ENCODE measurements at places on chromosomes 5 and 9.

GRCh38 chr9:84947412-84947972 lies 278.0 kb downstream of the NTRK2 start:
- no peak for DNase-seq

DNA sequence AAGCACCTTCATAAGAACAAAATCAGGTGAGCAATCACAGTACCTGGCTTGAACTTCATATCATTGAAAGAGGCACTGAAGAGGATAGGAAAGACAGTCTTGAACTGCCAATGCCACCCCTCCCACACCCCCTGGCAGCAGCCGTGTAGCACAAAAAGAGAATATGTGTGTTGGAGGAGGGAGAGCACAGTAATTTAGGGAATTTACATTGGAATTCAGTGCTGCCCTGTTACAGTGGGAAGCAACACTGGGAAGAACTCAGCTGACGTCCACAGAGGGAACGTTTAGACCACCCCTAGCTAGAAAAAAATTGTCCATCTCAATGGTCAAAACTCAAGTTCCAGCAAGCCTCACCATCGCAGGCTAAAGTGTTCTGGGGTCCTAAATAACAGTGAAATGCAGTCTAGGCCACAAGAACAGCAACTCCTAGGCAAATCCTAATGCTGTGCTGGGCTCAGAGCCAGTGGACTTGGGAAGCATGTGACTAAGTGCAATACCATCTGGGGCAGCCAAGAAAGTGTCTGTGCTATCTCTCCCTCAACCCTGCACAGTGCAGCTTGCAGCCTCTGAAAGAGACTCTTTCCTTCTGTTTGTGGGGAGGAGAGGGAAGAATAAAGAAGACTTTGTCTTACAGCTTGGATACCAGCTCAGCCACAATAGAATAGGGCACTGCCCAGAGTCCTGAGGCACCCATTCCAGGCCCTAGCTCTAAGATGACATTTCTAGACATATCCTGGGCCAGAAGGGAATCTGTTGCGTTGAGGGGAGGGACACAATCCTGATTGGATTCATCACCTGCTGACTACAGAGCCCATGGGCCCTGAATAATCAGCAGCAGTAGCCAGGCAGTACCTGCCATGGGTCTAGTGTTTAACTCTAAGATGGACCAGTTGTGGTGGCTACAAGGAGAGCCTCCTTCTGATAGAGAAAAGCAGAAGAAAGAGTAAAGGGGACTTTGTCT lies 62.1 kb upstream of the VLDLR start:
- no peak for DNase-seq

DNA sequence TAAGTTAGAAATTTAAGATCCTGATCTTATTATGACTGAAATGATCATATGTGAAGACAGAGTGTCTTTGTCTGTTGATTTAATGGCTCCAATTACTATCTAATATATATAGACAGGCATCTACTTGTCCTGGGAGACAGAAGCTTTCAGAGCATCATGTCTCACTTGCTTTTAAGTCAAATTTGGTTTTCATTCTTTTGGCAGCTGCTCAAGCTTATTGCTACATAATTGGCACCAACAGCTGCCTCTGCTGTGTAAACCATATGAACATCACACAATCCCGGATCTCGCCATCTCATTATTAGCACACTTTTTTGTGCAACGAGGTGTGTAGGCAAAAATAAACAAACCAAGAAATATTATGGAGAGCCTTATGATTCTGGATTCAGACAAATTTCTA lies 1717.9 kb downstream of the EFNA5 start:
- DNase-seq, result no peak

- DNase-seq, result peak; percentile 12
These were observed 525 bp upstream of the AK3 start for GRCh38 chr9:4741365-4742089.

DNA sequence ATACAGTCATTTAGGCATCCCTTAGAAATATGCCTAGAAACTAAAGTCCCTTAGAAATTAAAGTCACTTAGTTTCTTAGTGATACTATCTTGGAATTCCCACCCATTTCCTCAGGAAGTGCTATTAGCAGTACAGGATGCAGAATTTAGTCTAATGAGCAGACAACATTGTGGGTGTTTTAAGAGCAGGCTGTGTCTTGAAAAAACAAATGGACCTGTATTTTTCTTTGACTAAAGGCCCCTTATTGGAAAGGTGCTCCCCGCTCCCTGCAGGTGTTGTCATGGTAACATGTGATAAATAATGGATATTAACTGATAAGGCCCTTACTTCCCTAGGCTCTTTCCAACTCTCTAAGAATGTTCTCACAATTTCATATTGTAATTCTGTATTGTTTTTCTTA lies 38.8 kb upstream of the STARD4 start:
- DNase-seq, result no peak

DNA sequence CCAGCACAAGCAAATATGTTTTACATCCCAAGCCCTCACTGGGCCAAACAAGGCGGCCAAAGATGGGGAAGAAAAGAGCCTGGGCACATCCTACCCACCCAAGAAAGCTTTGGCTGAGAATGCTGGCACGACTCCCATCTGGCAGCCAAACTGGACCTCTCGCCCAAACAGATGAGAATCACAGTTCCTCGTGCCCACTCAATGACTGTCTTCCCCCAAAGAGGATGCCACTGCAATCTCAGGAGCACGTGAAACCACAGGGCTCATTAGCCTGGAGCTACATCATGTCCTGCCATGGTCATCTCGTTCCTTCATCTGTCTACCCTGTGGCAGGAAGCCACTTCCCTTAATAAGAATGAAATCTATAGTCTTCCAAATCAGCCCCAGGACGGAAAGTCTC lies 536.8 kb downstream of the BNC2 start:
- DNase-seq, result no peak

- no peak for DNase-seq
These were observed 3.6 kb downstream of the CCNG1 start for GRCh38 chr5:163440954-163441353.

- DNase-seq, result no peak
These were observed 3.9 kb downstream of the EBF1 start for GRCh38 chr5:159095866-159096242.

DNA sequence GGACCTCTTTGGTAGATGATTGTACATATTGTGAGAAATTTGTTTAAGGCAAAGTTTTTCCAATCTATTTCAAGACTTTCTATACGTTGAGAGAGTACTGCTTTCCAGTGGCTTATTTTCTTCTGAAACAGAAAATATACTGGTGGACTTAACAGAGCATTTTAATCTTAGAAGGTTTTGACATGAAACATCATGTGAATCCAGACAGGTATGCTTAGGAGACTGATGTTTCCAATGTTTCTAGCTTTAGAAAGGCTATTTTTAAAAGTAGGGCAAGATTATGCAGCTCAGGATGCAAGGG lies 71.0 kb downstream of the PIK3R1 start:
- DNase-seq, result no peak

DNA sequence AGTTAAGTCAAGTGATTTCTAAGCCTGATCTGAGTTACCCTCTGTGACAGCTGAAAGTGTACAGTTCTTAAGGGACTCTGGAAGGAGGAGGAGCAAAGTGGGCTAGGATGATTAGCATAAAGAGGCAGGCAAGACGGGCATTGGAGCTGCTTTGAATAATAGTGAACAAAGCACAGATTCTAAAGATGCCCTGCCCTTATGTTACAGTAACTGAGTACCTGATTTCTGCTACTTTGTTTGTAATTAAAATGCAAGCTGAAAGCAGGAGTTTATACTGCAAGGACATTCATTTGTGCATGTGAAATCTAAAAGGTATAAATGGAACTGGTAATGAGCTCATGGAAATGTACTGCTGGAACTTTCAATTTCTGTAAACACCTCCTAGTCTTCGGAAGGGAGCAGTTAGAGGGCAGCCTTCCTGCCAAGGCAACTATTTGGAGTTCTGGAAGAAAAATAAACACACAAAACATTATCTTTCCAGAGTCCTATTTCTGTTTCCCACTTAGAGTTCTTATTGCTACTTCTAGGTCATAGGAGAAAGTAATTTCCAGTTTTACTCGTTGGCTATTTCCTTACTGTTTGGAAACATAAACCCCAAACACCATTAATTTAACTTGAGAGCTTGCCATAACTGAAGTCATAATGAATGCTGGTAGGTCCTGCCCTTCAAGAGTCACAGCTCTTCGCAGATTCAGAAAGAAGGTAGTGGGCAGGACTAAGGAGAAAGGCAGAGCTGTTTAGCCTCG lies at the start of gene RANBP3L:
TSS of gene RANBP3L (minus strand) at position 45 of the 746 bp plus-strand sequence. CDS start 486 bp downstream, outside the sequence.
- DNase-seq, result no peak

GRCh38 chr9:38026021-38026809 lies 42.8 kb downstream of the SHB start:
- no peak for DNase-seq

GRCh38 chr5:171340042-171340441 lies 31.0 kb downstream of the TLX3 start:
- DNase-seq, result no peak

DNA sequence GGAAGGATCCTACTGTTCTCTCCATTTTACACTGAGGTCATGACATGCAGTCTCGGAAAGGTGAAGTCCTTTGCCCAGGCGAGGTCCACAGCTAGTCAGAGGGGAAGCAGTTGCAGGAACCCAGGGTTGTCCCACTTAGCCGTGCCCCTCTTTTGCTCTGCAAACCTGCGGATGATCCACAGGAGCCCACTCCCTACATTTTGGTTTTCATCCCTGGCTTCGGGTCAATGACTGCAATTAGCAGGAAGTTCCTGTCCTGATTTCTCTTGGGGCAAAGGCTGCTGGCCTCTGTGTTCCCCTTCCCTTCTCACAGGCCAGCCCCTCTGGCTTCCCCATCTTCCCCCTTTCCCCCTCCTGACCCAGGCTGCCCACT lies 1.3 kb downstream of the SLC2A8 start:
- DNase-seq, result no peak

DNA sequence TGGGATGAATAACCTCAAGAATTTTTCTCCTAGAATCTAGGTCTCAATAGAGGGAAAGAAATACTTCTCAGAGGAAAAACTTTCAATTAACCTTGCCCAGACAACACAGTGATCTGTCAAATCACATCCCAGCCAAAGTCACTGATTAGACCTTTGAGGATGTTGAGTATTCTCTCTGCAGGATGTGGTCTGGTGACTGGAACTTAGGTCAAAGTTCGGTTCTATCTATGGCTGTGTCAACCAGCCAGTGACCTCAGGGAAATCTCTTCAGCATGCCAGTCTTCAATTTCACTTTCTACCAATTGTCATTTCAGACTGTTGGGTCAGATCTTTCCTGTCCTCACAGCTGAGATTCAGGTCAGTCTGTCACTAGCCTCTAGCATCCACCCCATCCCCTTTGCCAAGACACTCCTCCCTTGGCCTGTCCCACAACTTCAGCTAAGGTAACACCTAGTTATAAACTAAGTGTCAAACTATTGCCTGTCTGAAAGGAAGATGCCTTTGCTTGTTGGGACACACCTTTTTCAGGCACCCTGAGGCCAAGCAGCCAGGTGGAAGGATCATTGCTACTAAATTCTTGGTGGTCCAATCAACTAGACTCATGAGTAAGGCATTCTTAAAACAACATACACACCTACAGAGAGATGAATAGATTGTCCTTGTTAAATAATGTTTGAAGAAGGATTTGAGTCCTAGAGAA lies 156.3 kb upstream of the FST start:
- no peak for DNase-seq

- no peak for DNase-seq
These were observed 88.2 kb upstream of the PANK3 start for GRCh38 chr5:168667301-168667840.

GRCh38 chr9:87340391-87340790 lies 157.3 kb upstream of the DAPK1 start:
- no peak for DNase-seq

DNA sequence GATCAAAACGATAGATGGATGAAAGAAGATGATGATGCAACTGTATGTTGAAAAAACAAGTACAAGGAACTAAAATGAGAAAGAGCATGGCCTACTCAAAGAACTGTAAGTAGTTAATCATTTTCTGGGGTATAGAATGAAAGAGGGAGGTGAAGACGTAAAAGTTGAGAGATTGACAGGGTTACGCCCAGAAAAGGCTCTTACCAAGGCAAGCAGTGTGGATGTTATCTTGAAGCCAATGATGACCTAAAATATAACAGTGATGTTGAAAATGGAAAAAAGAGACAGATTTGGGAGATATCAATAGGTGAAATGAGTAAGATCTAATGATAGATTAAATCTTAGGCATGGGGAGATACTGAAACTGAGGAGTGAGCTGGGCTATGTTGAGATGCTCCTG lies 80.4 kb upstream of the GNAQ start:
- DNase-seq, result no peak

DNA sequence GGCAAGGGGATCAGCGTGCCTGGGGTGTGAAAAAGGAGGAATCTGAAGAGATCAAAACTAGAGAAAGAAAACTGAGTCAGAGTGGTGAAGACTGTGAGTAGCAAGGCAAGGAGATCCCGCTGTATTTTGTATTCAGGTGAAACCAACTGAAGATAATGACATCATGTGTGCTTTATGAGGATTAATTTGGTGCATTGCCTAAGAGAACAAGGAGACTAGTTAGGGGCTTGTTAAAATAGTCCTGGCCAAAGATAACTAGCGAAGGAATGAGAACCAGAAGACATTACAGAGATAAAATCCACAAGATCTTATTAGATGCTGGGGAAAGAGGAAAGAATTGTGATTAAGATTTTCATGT lies 16.9 kb upstream of the GPX3 start:
- no peak for DNase-seq

DNA sequence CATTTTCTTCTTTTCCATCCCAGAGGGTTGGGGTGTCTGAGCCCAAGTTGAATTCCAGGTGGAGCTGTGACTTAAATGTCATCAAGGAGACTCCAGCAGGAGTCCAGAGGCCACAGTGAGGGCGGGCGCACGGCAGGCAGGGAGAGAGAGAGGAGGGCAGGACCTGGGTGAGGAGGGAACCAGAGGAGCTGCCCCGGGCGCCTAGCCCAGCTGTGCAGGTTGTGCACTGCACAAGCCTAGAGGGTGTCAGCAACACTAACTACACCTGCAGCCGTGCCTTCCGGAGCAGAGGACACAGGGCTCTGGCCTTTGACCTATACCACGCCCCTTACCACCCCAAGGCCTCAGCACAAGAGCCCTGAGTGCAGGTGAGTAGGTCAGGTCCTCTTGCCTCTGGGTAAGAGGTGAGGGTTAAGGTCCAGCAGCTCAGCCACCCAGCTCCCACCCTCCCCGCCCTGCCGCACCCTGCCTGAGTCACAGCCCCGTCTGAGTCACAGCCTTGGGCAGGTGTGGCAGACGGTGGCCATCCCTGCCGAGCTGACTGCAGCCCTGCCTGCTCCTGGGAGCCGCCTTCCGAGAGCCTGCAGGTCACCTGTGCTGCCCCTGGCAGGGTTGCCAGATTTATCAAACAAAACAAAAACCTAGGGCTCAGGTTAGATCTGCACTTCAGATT lies 6.4 kb upstream of the AGPAT2 start:
- no peak for DNase-seq

- DNase-seq, result no peak
These were observed 11.8 kb downstream of the CARD19 start for GRCh38 chr9:93107825-93108161.

GRCh38 chr5:38121420-38121819 lies 136.9 kb upstream of the EGFLAM start:
- DNase-seq, result no peak
